Heart right ventricle (tissue), 16 donors: ENCODE measurements at places on chromosomes 5 and 9. TPM values are rescaled to one million over a fixed set of nuclear protein-coding genes. Genes with fewer than 3 reads are reported as not detected.

SLC22A4 gene
- total RNA-seq: 2.2 TPM

DNA sequence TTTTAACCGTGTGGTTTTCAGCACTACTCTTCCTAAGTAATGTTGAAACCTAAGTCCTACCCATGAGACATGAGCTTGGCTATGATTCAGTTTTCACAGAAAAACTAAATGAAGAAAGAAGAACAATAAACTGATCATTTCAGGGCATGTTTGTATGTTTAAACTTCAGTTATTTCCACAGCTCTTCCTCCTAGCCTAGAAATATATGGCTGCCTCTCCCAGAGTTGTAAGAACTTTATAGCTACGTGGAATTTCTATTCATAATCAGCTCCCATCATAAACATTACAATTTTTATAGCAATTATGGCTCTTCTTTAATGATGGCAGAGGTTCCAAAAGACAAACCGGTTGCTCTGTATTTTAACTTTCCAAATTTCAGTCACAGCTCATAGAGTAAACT, 314.7 kb upstream of the ADAMTSL1 start:
- H3K4me3 ChIP-seq: no peak overlapping the region
- DNase-seq: no peak
- no peaks in the 10 kb centered on the region for H3K36me3 ChIP-seq
- H3K4me1 ChIP-seq: no peaks in the 10 kb centered on the region
- no peak overlapping the region for H3K27ac ChIP-seq

- no peaks in the 10 kb centered on the region for H3K4me1 ChIP-seq
- H3K36me3 ChIP-seq: no peaks in the 10 kb centered on the region
- no peak overlapping the region for H3K27ac ChIP-seq
- no peak for DNase-seq
These were observed 26.0 kb upstream of the PDE4D start for GRCh38 chr5:59919484-59919883.

TTC1 gene
- total RNA-seq: 79.1 TPM

DNA sequence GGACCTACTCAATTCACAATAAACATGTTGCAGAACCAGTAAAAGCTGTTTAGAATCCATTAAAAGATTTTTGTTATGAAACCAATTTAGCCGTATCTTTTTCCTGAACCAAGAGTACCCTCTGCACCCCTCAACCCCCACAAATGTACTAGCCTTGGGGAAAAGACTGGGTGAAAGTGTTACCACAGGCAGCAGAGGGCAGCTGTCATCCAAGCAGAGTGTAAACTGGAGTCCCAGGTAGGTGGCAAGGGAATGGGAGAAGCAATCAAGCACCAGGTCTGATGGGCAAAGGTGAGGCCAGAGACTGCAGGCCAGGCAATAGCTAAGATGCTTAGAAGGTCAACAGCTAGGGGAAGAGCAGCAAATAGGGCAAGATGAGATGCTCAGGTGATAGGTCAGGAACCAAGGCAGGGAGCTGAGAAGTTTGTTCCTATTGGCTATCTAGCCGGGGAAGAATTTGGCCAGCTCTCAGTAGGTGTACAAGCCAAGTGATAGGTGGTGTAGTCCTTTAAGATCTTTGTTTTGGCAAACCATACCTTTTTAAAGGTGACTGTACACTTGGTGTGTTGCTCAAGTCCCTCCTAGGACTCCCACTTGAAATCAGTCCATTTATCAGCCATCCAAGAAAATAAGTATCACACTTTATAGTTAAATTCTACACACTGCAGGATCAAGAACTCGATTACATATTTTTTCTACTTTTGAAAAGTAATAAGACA, 77.8 kb upstream of the CCDC112 start:
- no peaks in the 10 kb centered on the region for H3K27me3 ChIP-seq
- H3K4me3 ChIP-seq: no peak overlapping the region
- DNase-seq: no peak
- H3K4me1 ChIP-seq: peaks cover 23% of the 10 kb centered on the region
- H3K27ac ChIP-seq: no peak overlapping the region

NOXA1 gene
- 5.3 TPM for total RNA-seq

GRCh38 chr9:137083394-137084004, 3.3 kb upstream of the MAN1B1 start:
- H3K27ac ChIP-seq: no peak overlapping the region
- DNase-seq: no peak
- H3K4me3 ChIP-seq: no peak overlapping the region
- H3K27me3 ChIP-seq: no peaks in the 10 kb centered on the region

- H3K4me1 ChIP-seq: no peaks in the 10 kb centered on the region
- no peak for DNase-seq
- no peak overlapping the region for H3K4me3 ChIP-seq
These were observed 232.1 kb upstream of the PIK3R1 start for GRCh38 chr5:67983251-67984110.

GRCh38 chr5:14270209-14270702, 127.1 kb downstream of the TRIO start:
- no peaks in the 10 kb centered on the region for H3K27me3 ChIP-seq
- H3K36me3 ChIP-seq: peaks cover 8% of the 10 kb centered on the region
- peak overlapping the region; percentile 59 for H3K27ac ChIP-seq
- no peak overlapping the region for H3K4me3 ChIP-seq

- DNase-seq: no peak
- no peaks in the 10 kb centered on the region for H3K4me1 ChIP-seq
- no peaks in the 10 kb centered on the region for H3K27me3 ChIP-seq
- H3K27ac ChIP-seq: no peak overlapping the region
- H3K4me3 ChIP-seq: no peak overlapping the region
These were observed 309.6 kb downstream of the ACTL7B start for GRCh38 chr9:108546215-108546614.

CWC27 gene
- total RNA-seq: 23.7 TPM

NR5A1 gene
- total RNA-seq: not detected

PTGS1 gene
- 2.9 TPM for total RNA-seq

GRCh38 chr5:7518947-7519560, 123.1 kb downstream of the ADCY2 start:
- H3K4me1 ChIP-seq: no peaks in the 10 kb centered on the region
- H3K36me3 ChIP-seq: no peaks in the 10 kb centered on the region
- DNase-seq: no peak
- H3K4me3 ChIP-seq: no peak overlapping the region
- no peak overlapping the region for H3K27ac ChIP-seq

- no peak for DNase-seq
- no peaks in the 10 kb centered on the region for H3K4me1 ChIP-seq
- H3K27me3 ChIP-seq: peaks cover 24% of the 10 kb centered on the region
These were observed 128.0 kb upstream of the MSX2 start for GRCh38 chr5:174596429-174596828.

DNA sequence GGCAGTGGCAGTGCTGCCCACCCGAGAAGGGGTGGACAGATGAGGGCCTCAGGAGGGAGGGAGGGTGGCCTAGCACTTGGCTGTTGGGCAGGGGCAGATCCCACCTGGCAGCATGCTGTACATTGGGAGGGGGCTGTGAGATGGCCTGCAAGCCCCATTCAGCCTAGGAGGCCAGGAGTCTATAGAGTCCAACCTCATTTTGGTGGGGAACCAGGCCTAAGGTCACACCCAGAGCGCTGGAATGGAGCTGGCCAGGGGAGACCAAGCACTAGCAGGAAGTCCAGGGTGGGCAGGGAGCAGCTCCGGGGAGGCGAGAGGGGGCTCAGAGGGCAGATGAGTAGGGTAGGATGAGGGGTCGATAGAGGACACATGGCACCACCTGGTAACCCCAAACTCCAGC, 22.9 kb downstream of the TRIM14 start:
- H3K4me1 ChIP-seq: no peaks in the 10 kb centered on the region
- peaks cover 4% of the 10 kb centered on the region for H3K27me3 ChIP-seq
- H3K27ac ChIP-seq: no peak overlapping the region
- no peak for DNase-seq

DNA sequence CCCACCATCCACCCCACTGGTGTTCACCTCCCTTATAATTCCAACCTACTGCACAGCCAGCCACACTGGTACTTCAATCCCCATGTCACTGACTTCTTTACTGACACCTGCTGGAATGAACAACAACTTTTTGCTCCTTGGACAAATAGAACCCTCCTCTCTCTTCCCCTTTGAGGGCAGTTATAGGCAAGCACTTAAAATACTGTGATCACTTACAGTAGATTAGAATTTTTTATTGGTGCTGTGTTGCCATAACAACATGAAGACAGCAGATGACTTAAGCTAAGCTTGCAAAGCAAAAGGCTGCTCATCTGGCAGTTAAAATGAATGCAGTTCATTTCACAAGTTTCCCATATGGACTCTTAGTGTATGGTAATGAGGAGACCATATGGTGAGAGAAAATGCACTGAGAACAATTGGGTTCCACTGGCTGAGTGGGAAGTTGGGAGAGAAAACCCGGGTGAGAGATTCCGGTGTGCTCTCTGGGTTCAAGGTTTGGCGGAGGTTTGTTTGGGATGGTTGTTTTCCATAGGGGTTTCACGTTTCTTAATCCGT, 374.3 kb downstream of the EBF1 start:
- peaks cover 13% of the 10 kb centered on the region for H3K36me3 ChIP-seq
- H3K27me3 ChIP-seq: no peaks in the 10 kb centered on the region
- no peak overlapping the region for H3K4me3 ChIP-seq

ARHGEF37 gene
- total RNA-seq: 14.6 TPM

GRCh38 chr5:33892620-33893137, 889 bp upstream of the ADAMTS12 start:
- H3K36me3 ChIP-seq: no peaks in the 10 kb centered on the region
- peaks cover 4% of the 10 kb centered on the region for H3K4me1 ChIP-seq
- peak; percentile 30 for DNase-seq
- H3K27me3 ChIP-seq: peaks cover 39% of the 10 kb centered on the region
- H3K27ac ChIP-seq: peak overlapping the region; percentile 51
- no peak overlapping the region for H3K4me3 ChIP-seq

DNA sequence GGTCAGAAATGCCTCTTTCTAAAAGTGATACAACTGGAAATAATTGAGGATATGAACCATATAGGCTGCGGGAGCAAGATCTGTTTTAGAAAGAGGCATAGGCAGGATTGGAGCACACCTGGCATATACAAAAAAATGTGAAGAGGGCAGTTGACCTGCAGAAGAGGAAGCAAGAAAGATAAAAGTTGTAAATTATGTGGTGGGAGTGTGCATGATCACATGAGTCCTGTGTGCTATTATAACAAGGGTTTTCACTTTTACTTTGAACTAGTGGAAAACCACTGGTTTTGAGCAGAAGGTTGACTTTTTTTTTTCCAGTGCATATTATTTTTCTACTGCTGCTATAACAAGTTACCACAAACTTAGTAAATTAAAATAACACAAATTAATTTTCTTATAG, 489.3 kb downstream of the ANXA1 start:
- no peaks in the 10 kb centered on the region for H3K27me3 ChIP-seq
- no peak overlapping the region for H3K4me3 ChIP-seq
- H3K4me1 ChIP-seq: no peaks in the 10 kb centered on the region
- no peaks in the 10 kb centered on the region for H3K36me3 ChIP-seq
- no peak overlapping the region for H3K27ac ChIP-seq
